ENCODE measurements at places on chromosomes 4 and X.

DNA sequence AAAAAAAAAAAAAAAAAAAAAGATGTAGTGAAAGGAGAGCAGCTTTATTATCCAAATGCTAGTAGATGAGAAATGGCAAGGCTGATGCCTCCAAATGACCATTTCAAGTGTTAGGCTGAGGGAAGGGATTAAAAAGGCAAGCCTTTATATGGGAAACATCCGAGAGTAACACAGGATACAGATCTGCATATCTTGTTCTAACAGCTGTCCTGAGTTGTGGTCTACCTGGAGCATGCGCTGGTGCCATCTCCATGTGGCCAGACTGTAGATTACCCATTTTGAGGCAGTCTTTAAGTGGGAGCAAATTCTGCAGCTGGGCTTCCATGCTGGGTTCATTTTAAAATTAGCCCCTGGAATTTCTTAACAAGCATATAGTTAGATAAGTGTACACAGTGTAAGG lies 26.0 kb upstream of the ELF2 start:
- no peak for DNase-seq

GRCh38 chrX:33808636-33809035 lies 323.5 kb downstream of the FAM47A start:
- no peak for DNase-seq

DNA sequence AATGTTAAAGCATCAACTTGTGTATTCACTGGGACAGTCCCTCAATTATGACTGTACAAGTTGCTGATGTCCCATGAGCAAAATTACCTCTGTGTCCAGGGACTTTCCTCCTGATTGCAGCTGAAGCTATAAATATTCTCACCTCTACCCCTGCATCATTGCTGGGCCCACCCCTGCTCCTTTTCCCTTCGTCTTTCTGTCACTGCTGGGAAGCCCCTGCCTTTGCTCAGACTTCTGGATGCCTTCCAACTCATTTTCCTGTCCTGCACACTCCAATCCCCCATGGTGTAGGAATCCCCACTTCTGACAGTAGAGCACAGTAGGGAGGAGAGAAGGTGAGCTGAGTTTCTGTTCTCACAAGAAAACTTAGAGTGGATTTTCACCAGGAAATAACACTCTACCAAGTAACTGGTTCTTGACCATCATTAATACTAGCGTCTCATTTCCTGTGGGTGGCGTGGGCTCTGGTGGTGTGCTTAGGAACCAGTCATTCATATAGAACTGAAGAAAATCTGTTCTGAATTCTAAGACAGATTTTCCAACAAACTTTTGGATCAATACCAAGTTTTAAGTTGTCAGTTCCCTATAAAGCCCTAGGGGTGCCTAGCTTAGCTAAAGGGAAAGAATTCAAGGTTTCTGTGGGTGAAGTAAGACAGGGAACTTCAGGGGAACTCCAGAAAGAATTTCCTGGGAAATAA lies 136.2 kb upstream of the MED14 start:
- no peak for DNase-seq

DNA sequence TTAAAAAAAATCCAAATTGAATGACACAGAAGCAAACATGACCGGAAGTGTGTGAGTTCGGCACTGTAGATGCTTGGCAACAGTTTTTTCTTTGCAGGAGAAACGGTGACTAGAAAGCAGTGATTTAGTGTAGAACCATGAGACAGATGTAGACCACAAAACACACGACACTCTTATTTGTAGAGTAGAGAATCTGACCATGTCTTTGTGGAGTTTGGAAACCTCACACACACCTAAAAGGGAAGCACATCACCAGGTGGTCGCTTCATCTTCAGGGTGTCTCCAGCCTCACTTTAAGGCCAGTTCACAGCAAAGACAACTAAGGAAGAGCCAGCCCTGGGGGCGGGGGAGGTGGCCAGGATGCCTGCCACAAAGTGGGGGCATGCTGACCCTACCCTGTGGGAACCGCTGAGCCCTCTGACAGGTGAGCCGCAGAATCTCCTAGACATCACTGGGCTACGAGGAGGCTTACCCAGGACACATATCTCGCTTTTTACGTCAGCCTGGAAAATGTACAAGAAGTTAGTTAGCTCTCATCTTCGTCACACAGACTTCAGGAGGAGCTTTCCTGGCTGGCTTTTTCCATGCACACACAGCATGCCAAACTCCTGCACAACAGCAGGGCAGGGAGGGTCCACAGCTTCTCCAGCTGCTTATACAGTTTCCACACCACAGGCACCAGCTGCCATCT lies 64.4 kb upstream of the PDLIM3 start:
- no peak for DNase-seq

- DNase-seq = no peak
Measured at GRCh38 chr4:28469387-28469786, 1608.7 kb downstream of the STIM2 start.

- DNase-seq = no peak
Measured at GRCh38 chr4:5717449-5718158, 6.6 kb downstream of the EVC start.

DNA sequence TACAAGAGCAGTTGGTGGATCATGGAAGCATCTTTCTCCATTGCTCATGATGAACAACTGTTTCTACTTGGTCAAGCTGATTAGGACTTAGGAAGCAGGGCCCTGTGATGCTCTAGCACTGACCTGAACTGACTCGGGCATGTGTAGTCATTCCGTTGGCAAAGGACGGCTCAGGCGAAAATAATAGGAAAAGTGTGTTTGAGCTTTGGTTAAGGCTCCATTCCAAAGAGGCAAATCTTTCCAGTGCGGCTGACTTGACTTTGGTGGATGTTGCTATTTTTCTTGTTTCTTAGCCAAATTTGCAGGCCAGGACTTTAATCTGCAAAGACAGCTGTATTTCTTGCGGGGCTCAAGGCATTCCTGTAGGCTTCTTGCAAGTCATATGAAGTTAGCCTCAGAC lies 39.5 kb downstream of the ZNF518B start:
- DNase-seq = no peak

DNA sequence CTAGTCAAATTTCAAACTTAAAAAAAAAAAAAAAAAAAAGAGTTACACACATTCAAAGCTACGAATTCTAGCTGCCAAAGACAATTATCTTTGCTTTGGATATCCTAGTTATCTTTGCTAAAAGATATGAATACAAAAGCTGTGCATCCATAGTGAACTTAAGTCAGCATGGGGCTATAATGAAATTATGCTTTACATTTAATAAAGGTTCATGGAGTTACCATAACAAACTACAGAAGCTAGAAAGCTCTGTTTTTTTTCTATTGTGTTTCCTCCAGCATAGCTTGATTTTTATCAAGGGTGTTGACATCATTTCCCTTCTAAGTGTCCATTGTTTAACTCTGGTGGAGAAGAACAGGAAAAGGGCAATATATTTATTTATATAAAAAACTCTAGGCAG lies 234.1 kb downstream of the ANKRD50 start:
- DNase-seq = no peak

DNA sequence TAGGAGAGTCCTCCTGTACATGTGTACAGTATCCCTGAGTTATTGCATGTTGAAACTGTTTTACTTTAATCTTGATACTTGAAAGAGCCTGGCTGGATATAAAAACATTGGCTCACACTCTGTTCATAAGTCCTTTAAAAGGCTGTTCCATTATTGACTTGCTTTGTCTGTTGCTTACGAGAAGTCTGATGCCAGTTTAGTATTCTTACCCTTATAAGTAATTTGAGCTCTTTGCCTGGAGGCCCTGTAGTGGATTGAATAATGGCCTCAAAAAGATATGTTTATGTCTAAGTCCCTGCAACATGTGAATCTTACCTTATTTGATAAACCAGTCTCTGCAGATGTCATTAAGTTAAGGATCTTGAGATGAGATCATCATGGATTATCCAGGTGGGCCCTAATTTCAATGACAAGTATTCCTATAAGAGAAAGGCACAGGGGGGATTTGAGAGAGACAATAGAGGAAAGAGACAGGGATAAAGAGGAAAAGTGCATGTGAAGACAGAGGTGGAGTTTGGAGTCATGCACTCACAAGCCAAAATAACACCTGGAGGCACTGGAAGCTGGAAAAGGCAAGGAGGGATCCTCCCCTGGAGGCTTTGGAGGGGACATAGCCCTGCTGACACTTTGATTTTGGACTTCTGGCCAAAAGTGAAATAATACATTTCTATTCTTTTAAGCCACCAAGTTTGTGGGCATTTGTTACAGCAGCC lies 98.1 kb downstream of the IRF2 start:
- no peak for DNase-seq

DNA sequence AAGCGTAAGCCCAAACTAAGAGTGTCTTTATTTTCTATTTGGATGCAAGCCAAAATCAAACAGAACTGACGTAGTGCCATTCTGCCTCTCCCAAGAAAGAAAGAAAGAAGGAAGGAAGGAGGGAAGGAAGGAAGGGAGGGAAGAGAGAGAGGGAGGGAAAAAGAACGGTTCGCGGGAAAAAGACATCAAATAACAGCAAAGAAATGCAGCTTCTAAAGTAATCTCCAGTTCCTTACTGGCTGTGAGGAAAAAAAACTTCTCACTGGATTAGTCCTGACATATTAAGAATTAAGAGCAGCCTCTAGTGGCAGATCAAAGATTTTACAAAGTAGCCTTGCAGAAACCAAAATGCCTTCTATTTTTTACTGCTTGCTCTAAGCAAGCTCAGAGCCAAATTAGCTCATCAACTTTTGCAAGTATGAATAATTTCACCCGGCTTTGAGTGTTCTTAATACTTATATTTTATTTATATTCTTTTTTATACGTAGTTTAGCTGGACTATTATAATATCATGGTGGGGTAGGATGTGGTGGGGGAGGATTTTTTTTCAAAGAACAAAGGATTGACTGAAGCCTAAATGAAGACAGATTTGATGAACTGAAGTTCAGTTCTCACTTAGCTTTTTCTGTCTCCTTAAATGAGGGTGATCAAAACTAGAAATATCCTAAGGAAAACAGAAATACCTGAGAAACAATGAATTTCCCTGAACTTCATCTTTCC lies 36.6 kb downstream of the PITX2 start:
- DNase-seq = no peak

DNA sequence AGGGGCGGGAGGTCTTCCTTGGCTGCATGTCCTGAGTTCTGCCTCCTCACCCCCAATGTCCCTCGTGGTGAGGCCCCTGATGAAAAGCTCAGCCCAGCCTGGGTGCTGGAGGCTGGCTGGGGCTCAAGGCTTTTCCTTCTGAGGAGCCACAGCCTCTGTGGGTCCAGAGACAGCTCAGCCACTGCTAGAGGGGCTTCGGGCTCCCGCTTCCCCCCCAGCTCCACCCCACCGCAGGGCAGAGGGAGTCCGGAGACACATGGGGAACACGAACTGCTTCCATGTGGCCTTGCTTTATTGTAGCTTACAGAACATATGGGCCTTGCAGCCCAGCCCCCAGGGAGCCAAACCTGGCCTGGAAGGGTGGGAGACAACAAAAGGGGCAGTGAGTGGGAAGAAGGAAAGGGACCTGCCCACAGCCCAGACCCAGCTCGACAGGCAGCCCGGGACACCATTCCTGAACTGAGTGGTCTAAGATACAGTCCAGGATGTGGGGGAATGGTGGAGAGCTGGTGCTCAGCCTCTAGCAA lies 89.9 kb upstream of the NKX1-1 start:
- DNase-seq = no peak

- DNase-seq = no peak
Measured at GRCh38 chr4:110134269-110134869, 64.0 kb downstream of the ELOVL6 start.

GRCh38 chrX:102155806-102156179 lies at the start of gene BEX5:
TSS of gene BEX5 (minus strand) at chrX:102155977. CDS start at chrX:102154265, 1,712 bp downstream.
- peak; percentile 72 for DNase-seq

GRCh38 chrX:40207626-40208025 lies 109.9 kb upstream of the BCOR start:
- no peak for DNase-seq

GRCh38 chr4:101292214-101292613 lies 55.1 kb downstream of the PPP3CA start:
- no peak for DNase-seq

- DNase-seq = no peak
Measured at GRCh38 chr4:36757580-36758311, 476.3 kb downstream of the DTHD1 start.

DNA sequence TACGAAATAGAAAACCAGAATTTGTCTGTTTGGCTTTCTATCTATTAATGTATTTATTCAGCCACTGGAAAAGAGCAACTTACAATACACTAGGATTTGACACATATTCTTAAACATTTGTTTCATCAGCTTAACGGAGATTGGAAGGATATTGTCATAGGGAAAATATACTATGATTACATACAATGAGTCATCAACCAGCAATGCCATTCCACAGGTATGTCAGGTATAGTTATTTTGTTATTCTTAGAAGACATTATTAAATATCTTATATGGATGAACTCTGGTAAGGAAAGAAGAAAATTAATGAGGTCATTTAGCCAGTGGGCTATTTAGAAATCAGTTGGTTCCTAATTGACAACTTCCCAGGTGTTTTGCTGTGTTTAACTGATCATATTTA lies 926.6 kb downstream of the STIM2 start:
- DNase-seq = no peak

DNA sequence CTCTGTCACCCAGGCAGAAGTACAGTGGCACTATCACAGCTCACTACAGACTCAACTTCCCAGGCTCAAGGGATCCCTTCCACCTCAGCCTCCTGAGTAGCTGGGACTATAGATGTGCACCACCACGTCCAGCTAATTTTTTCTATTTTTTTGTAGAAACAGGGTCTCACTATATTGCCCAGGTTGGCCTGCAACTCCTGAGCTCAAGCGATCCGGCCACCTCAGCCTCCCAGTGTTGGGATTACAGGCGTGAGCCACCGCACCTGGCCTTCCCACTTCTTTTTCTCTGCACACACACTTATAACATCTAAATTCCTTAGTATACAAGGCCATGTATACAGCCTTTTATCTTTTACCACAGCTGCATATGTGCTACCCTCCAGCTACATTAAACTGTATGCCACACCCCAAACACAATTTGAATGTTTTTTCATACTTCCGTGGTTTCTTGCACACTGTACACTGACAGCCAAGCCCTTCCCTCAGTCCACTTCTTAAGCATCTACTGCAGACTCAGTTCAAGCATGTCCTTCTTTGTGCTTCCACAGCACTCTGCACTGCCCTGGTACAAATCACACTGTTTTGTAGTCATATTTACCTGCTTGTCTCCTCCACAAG lies 6.5 kb downstream of the SLC7A3 start:
- no peak for DNase-seq

DNA sequence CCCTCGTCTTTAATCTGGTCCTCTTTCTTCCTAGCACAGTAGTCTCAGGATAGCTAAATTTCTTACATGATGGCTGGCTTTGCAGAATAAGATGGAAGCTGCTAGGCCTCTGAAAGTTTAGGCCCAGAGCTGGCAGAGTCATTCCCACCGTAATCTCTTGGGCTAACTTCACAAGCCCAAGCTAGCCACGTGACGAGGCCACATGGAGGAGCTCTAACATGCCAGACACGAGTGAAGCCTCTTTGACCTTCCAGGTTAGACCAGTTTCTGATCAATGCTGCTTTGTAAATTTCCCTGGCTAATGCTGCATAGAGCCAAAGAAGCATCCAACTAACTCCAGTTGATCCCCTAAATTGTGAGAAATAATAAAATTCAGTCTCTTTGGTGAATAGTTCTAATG lies 9.5 kb upstream of the CENPE start:
- DNase-seq = no peak

- DNase-seq = no peak
Measured at GRCh38 chrX:152907084-152907651, 9.3 kb downstream of the ZNF185 start.

GRCh38 chr4:114396808-114397207 lies 201.8 kb upstream of the UGT8 start:
- no peak for DNase-seq
